ENCODE measurements at places on chromosomes 7 and 10.
A peak's percentile ranks its signal among the peaks of the same experiment; 100 is the strongest.

DNA sequence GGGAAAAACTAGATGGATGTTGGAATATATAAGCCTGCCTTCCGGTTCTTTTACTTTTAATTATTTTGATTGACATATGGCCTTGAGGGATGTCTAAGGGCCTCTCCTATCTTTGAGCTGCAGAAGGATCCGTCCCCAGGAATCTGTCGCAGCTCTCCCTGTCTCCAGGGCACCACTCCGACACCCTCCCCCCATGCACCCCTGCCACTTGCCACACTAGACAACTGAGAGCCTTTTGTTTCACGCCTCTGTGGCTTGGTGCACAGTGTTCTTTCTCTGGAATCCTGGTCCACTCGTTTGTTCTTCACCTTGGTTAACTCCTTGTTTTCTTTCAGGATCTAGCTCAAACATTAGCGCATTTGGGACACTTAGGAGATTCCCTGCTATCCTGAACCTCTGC, 124.1 kb upstream of the EFCAB10 start:
- no peak overlapping the region for H3K27ac ChIP-seq
- no peak for DNase-seq
- H3K4me3 ChIP-seq, result no peak overlapping the region
- H3K4me1 ChIP-seq, result no peaks in the 10 kb centered on the region
- peaks cover 16% of the 10 kb centered on the region for H3K36me3 ChIP-seq

DNA sequence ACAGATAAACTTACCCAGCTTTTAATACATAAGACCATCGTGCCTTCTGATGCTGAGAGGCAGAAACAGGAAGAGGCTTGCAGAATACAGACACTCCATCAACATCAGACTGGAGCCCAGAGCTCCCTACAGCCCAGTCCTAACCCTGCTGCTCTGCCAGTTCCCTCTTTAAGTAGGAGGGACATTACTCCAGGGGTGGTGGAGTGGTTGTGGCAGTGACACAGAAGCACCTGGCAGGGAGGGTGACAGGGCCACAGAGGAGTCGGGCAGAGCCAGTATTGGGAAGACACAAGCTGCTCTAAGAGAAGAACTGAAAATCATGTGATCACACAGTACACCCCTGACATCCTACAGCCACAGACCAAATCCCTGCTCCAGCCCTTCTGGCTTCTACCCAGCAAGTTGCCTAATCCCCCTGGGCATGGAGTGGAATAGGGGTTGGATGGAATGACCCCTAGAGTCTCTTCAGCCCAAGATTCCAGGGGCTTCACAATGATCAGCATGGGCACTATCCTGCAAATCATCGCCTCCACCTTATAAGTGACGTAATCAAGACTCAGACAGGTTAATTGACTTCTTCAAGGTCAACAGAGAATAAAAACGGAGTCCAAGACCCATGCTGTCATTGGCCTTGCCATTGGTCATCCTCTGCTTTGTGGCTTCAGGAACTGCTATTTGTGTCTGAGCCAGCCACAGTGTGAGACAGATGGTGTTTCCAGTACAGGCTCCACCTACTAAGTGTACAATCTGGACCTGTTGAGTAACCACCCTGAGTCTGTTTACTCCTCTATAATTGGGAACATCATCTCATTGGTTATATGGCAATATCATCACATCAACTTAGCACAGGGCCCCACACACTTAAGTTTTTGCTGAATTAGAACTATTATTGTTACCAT, 61.1 kb upstream of the ZMIZ1 start:
- no peaks in the 10 kb centered on the region for H3K36me3 ChIP-seq
- peaks cover 27% of the 10 kb centered on the region for H3K4me1 ChIP-seq
- H3K27me3 ChIP-seq, result peaks cover 9% of the 10 kb centered on the region
- H3K4me3 ChIP-seq, result no peak overlapping the region
- DNase-seq, result no peak
- no peak overlapping the region for H3K27ac ChIP-seq

DNA sequence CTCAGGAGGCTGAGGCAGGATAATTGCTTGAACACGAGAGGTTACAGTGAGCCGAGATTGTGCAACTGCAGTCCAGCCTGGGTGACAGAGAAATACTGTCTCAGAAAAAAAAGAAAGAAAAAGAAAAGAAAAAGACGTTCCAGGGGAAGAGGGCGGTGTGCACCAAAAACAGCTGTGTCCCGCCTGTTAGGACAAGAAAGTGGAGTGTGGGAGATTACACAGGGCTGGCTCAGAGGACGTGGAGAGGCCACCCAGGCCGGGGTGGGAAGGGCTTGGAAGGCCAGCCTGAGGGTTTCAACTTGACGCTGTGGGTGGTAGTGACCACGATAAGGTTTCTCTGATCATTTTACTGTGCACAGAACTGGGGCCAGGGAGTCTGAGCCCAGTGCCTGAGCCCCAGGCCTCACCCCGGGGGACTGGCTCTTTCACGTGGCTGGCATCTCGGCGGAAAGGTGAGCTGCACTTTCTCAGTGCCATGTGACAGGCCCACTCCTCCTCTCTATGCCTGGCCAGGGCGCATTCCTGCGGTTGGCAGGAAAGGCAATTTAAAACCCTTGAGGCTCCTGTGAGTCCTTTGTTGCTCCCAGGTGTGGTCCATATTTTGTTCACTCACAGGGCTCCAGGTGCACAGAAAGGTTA, 13.9 kb downstream of the RHBDD2 start:
- no peak overlapping the region for H3K27ac ChIP-seq
- no peaks in the 10 kb centered on the region for H3K4me1 ChIP-seq
- no peaks in the 10 kb centered on the region for H3K36me3 ChIP-seq
- peaks cover 9% of the 10 kb centered on the region for H3K27me3 ChIP-seq
- H3K4me3 ChIP-seq, result no peak overlapping the region

GRCh38 chr7:25559581-25560367, 331.5 kb upstream of the NPVF start:
- no peak overlapping the region for H3K27ac ChIP-seq
- H3K4me3 ChIP-seq, result no peak overlapping the region
- H3K36me3 ChIP-seq, result peaks cover 3% of the 10 kb centered on the region
- no peak for DNase-seq

GRCh38 chr10:93462881-93463280, 19.3 kb downstream of the MYOF start:
- no peak overlapping the region for H3K27ac ChIP-seq
- H3K36me3 ChIP-seq, result no peaks in the 10 kb centered on the region
- DNase-seq, result no peak

DNA sequence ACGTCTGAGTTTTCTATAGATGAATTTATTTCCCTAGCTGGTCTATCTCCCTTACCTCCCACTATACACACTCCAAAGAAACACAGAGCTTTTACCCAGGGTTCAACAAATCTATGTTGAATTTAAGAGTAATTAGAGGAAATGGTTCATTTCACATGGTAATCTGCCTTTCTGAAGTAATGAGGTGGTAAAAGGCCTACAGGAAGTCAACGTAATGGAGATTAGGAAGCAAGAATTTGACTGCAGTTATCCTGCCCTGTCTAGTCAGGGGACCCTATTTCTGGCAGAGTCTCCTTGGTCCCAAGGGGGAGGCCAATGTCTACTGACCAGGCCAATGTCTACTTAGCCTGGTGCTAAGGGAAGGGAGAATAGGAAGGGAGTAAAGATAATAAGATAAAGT, 21.4 kb upstream of the SIRT1 start:
- peaks cover 3% of the 10 kb centered on the region for H3K4me1 ChIP-seq
- H3K27ac ChIP-seq, result no peak overlapping the region
- no peak overlapping the region for H3K4me3 ChIP-seq
- no peak for DNase-seq
- no peaks in the 10 kb centered on the region for H3K36me3 ChIP-seq
- peaks cover 1% of the 10 kb centered on the region for H3K27me3 ChIP-seq

DNA sequence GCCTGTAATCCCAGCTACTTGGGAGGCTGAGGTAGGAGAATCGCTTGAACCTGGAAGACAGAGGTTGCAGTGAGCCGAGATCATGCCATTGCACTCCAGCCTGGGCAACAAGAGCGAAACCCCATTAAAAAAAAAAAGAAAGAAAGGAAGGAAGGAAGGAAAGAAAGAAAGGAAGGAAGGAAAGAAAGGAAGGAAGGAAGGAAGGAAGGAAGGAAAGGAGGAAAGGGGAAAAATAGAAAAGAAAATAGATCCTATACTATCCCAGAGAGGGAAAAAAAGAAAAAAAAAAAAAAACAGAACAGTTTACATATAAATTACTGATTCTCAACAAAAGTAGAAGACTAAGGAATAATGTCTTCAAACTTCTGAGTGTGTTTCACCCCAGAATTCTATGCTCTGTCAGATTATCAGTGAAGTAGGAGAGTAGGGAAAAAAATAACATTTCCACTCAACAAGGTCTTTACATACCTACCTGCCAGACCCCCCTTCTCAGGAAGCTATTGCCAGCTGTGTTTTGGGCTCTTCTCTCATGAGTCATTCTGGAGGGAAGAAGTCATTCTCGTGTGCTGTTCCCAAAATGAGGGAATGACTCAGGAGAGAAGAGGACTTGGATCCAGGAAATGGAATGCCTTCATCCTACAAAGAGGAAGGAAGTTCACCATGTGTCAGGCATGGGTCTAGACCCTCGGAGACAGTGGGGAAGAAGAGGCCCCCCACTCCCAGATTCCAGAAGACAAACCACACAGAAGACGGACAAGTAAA, 20.9 kb downstream of the RGS10 start:
- no peak overlapping the region for H3K27ac ChIP-seq
- H3K36me3 ChIP-seq, result peaks cover 4% of the 10 kb centered on the region
- peaks cover 41% of the 10 kb centered on the region for H3K4me1 ChIP-seq
- no peak overlapping the region for H3K4me3 ChIP-seq
- peaks cover 17% of the 10 kb centered on the region for H3K27me3 ChIP-seq
- DNase-seq, result no peak

- H3K27me3 ChIP-seq, result peaks cover 2% of the 10 kb centered on the region
- H3K27ac ChIP-seq, result peak within 1 kb of the TSS; percentile 28
- H3K4me3 ChIP-seq, result peak within 1 kb of the TSS; percentile 89
Observed at GRCh38 chr10:6579904-6580278, at the start of gene PRKCQ. TSS of gene PRKCQ (minus strand) at chr10:6580276. CDS start at chr10:6515135, 65,141 bp downstream.

DNA sequence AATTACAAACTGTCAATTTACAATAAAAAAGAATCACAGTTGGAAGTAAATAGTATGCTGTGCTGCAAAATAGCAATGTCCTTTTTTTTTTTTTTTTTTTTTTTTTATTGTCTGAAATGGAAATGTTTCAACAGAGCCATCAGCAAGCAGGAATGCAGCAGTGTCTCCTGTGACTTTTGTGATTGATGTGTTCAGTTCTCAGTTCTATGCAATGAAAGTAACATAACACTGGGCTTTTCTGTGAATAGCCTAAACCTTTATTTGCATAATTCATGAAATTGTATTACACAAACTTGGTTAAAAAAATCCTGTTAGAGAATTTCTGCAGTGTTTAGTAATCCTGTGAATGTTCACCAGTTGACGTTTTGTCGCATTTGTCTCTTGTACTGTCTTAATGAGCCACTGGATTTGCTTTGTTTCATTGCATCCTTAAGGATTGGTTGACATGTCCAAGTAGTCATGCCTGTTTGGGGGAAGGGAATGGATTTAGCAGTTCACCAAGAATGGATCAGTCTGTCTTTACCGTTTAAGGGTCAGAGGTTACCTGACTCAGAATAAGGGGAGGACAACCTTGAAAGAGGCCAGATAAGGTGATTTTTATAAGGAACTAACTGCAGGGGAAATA, 192.7 kb downstream of the MLLT10 start:
- no peaks in the 10 kb centered on the region for H3K36me3 ChIP-seq
- H3K27ac ChIP-seq, result peak overlapping the region; percentile 5
- H3K27me3 ChIP-seq, result no peaks in the 10 kb centered on the region

- no peak overlapping the region for H3K27ac ChIP-seq
- no peaks in the 10 kb centered on the region for H3K4me1 ChIP-seq
- H3K36me3 ChIP-seq, result no peaks in the 10 kb centered on the region
- H3K27me3 ChIP-seq, result no peaks in the 10 kb centered on the region
Observed at GRCh38 chr10:95831076-95831475, 75.1 kb downstream of the ENTPD1 start.

DNA sequence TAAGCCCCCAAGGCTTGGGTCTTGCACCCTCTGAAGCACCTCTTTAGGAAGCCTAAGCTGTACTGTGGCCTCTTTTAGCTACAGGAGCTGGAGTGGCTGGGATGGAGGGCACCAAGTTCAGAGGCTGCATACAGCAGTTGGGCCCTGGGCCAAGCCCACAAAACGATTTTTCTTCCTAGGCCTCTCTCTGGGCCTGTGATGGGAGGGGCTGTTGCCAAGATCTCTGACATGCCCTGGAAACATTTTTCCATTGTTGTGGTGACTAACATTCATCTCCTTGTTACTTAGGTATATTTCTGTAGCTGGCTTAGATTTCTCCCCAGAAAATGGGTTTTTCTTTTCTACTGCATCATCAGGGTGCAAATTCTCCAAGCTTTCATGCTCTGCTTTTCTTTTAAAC, 375.7 kb upstream of the NPSR1 start:
- no peak overlapping the region for H3K27ac ChIP-seq
- H3K36me3 ChIP-seq, result peaks cover 13% of the 10 kb centered on the region
- H3K4me3 ChIP-seq, result no peak overlapping the region
- H3K4me1 ChIP-seq, result no peaks in the 10 kb centered on the region
- no peak for DNase-seq
- peaks cover 1% of the 10 kb centered on the region for H3K27me3 ChIP-seq

- no peak overlapping the region for H3K27ac ChIP-seq
- H3K4me3 ChIP-seq, result no peak overlapping the region
- no peak for DNase-seq
- H3K27me3 ChIP-seq, result peaks cover 5% of the 10 kb centered on the region
- H3K4me1 ChIP-seq, result peaks cover 3% of the 10 kb centered on the region
- H3K36me3 ChIP-seq, result no peaks in the 10 kb centered on the region
Observed at GRCh38 chr7:101236292-101236835, 1.2 kb downstream of the CLDN15 start.

DNA sequence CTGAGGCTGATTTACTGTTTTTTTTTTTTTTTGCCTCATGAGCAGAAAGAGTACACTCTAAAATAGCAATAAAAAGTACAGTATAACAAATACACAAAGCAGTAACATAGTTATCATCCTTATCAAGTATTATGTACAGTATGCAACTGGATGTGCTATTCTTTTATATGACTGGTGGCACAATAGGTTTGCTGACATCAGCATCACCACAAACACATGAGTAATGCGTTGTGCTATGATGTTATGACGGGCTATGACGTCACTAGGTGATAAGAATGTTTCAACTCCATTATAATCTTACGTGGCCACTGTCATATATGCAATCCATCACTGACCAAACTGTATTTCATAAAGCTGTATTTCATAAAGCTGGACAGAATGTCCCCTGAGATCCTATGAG, 189.2 kb upstream of the GLI3 start:
- no peaks in the 10 kb centered on the region for H3K36me3 ChIP-seq
- DNase-seq, result no peak
- no peaks in the 10 kb centered on the region for H3K4me1 ChIP-seq
- H3K27ac ChIP-seq, result no peak overlapping the region

DNA sequence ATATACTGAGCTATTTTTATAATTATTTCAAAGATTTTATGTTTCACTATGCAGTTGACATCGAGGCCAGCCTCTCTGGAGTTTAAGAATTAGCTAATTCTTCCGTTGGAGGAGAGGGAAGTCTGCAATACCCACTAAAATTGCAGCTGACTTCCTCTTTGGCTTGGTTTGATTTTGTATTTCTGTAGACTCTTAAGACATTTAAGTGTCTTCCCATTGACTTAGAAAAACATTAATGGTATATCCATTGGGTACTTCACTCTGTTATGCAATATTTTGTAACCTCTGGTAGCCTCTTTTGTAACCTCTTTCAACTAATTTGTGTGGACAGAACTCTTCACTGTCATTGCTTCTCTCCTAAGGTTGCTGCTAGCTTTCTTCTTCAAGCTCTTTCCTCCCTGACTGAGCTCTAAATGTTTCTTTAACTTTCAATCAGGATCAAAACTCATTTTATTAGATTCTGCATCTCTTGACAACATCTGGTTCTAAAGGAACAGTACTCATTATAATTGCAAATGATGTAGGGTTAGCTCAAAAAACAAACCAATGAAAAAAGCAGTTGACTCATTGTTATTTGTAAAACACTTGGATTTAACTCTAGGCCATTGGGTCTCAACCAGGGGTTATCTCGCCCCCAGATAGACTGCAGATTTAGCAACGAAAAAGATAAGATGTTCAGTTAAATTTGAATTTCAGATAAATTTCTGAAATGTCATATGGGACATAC, 1.7 kb upstream of the ANKRD22 start:
- H3K27ac ChIP-seq, result no peak overlapping the region
- no peak for DNase-seq
- H3K27me3 ChIP-seq, result no peaks in the 10 kb centered on the region
- no peaks in the 10 kb centered on the region for H3K36me3 ChIP-seq
